ENCODE measurements at places on chromosomes 16 and 17.
A peak's percentile ranks its signal among the peaks of the same experiment; 100 is the strongest.

DNA sequence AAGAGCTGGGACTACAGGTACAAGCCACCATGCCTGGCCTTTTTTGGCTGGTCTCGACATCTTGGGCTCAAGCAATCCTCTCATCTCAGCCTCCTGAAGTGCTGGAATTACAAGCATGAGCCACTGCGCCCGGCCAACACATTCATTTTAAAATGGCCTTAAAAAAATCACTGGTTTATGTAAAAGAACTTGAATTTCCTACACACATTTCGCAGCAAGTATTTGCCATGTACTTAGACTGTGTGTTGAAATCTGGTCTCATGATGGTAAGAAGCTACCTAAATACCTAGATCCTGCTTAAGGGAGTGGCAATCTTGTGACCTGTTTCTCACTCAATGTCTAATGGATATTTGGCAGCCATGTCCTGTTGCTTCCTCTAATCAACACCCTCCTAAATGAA is 8.5 kb upstream of the CYTH1 start:
- DNase-seq, result no peak

GRCh38 chr17:57623620-57624019 is 121.5 kb downstream of the CCDC182 start:
- no peak for DNase-seq

DNA sequence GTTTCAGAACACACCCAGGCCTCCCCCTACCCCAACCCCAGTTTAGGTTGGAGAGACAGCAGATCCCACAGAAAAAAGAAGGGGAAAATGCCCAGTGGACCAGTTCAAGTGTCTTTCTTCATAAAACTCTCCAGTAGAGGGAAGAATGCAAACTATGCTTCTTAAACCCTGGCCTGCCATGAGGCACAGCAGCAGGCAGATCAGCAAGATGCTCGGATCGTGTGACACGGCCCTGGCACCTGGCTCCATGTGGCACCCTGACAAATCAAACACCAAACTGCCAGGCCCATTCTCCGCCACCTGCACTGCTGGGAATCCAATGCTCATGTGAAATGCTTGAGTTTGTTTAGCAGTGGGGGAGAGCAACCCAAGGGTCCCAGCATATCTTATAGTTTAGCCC is 166.8 kb downstream of the SOX9 start:
- DNase-seq, result no peak

DNA sequence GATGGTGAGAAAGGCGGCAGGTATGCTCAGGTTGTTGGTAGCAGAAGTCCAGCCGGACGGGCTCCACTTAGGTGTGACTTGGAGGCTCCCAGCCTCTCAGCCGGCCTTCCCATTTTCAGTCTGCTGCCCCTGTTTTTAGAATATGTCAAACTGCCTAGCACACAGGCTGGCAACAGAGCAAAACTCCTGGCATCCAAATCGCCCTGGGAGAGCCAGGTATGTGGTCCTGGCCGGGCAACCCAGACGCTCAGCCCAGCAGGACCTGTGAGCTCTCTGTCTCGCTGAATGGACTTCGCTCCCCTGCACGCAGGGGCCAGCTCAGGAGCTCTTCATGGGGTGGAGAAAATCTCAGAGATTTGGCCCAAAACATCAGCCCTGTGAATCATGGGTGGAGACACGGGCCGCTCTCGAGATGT is 147.9 kb upstream of the CHMP6 start:
- DNase-seq, result no peak

- peak; percentile 90 for DNase-seq
Observed at GRCh38 chr16:728131-728889, 1.4 kb downstream of the HAGHL start.

- DNase-seq, result no peak
Observed at GRCh38 chr16:468068-468821, 42.8 kb downstream of the RAB11FIP3 start.

GRCh38 chr17:68605914-68606313 is 4.7 kb upstream of the FAM20A start:
- DNase-seq, result no peak

DNA sequence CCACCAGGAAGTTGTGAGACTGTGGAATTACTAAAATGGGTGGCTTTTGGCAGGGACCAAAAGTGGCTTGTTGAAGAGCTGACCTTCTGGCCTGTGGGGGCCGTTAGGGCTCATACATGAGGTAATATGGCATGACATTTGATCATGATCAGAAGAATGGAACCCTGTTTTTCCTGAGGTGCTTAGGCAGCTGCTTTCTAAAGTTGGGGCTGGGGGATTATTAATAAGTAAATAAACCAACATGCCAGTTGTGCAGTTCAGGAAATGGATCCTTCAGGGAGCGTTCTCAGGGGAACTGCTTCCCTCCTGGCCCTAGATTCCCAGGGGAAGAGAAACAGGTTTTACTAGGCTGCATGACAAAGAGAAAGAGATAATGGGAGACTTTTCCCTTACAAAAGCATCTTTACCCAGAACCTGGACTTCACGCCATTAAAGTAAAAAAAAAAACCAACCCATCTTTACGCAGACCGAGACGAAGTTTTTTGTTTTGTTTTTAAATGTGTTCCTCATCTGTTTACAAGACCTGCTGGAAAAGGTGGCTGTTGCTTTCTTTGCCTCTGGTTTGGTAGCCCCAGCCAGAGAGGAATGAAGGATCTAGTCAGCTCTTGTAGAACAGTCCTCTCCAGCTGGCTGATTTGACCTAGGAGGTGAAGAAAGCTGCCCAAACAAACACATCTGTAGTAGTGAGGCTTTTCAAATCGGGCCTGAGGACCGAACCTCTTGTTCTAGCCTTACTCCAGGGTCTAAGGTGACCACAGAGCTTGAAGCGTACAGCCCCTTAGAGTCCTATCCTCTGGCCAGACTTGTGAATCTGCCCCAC is 22.7 kb downstream of the YPEL2 start:
- DNase-seq, result no peak

GRCh38 chr17:15440347-15440746 is 27.1 kb downstream of the CDRT4 start:
- DNase-seq, result no peak

GRCh38 chr16:89090182-89090630 is 3.4 kb upstream of the ACSF3 start:
- no peak for DNase-seq

GRCh38 chr17:79612468-79613194 is 1.8 kb upstream of the RBFOX3 start:
- peak; percentile 23 for DNase-seq

- no peak for DNase-seq
Observed at GRCh38 chr17:39937447-39937846, 9.9 kb downstream of the LRRC3C start.

GRCh38 chr16:54325616-54326265 is 39.2 kb upstream of the IRX3 start:
- no peak for DNase-seq

DNA sequence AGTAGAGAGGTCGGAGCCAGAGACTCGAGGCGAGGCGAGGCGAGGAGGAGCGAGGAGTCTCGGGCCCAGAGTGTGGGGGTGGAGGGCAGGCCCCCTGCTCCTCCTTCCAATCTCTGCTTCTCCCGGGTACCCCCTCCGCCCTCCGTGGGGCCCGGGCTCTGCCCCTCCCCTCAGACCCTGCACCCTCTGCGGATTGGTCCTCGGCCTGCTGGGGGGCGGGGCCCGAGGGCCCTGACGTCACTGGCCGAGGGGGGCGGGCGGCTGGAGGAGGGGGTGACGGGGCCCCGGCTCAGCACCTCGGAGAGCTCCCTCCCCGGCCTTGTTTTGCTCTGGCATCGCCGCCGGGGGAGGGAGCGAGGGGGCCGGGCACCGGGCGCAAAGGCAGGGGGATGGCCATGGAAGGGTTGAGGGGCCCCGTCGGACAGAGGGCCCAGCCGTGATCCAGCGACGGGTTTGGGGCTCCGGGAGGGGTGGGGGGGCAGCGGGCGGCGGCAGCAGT is at the start of gene RUNDC3A:
TSS of gene RUNDC3A (plus strand) at position 282 of the 499 bp plus-strand sequence. CDS start 232 bp downstream, outside the sequence.
- peak; percentile 95 for DNase-seq

DNA sequence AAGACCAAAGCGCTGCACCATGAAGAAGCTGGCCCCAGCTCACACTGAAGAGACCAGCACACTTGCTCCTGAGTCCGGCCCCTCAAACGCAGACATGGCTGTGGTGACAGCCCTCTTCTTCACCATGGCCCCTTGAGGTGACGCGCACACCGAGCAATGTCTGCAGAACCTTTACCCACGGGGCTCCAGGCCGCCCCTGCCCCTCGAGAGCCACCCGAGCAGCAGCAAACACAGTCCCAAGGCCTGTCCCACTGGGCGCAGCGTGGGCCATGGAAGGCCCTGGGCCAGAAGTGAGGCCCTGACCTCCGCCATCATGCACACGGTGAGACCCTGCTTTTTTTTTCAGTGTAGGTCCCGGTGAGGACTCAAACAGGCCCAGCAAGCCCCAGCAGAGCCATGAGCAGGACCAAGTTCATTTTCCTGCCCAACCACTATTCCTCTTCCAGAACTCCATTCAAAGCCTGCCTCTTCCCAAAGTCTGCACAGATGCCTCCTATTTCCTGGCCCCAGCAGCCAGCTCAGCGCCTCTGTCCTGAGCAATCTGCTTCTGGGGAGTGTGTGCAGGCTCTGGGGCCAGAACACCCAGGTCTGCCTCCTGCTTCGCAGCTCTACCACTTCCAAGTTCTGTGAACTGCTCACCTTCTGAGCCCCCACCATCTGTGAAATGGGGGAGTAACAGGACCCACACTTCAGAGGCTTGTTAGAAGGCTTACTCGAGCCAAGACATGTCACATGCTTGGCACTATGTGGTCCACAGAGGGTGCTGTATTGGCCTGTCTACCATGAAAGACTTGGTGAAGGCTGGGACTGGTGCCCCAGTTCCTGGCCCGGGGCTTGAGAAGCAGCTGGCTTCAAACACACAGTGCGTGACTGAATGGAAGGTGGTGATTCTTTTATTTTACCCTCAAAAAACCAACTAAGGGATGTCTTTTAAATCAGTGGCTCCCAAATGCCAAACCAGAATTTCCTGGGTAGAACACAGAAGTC is 35.7 kb upstream of the GSG1L start:
- DNase-seq, result no peak

DNA sequence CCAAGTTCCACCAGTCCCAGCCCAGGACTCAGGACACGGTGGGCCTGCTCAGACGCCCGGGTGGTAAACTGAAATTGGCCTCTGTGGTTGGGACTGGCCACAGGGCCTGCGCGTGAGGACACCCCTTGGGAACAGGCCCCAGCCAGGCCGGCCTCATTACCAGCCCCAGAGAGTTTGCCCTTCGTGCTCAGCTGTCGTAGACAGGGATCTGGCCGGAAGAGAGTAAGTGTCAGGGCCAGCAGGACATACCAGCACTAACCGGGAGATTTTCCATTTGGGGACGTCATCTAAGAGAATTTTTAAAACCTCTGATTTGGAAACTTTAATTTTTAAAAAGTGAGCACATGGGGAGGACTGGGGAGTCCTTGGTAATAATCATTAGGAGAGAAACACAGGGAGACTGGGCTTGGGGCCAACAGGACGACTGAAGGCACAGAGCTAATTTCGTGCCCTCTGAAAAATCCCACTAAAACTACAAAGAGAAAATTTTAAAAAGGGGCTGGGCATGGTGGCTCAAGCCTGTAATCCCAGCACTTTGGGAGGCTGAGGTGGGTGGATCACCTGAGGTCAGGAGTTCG is 2.4 kb upstream of the RBFOX3 start:
- no peak for DNase-seq

DNA sequence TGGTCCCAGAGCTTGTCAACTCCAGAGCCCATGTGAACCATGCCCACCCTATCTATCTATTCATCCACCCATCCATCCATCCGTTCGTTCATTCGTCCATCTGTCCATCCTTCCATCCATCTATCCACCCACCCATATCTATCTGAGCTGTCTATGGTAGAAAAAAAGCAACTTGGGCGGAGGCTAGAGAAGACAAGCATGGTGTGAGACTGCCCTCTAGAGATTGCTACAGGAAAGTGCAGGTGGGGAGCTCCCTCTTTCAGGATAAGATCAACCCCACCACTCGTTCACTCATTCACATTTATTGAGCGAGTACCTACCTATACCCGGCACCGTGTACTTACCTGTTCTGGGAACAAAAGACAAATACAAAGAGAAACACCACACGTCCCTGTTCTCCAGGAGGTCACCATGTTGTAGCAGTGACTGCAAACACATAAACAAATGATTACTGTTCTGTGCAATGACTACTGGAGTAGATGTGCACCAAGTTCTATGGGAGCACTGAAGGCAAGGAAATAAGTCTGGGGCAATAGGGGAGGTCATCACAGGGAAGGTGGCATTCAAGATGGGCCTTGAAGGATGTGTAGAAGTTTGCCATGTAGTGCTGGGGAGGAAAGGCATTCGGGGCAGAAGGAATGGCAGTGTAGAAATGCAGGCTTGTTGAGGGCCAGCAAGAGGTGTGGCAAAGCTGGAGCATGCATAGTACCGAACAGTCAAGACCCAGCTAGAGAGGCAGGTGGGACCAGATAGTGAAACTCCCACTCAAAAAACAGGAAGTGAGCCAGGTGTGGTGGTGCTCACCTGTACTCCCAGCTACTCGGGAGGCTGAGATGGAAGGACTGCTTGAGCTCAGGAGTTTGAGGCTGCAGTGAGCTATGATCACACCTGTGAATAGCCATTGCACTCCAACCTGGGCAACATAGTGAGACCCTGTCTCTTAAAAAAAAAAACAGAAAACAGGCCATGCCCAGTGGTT is 13.4 kb upstream of the ATP5MC1 start:
- peak; percentile 79 for DNase-seq

DNA sequence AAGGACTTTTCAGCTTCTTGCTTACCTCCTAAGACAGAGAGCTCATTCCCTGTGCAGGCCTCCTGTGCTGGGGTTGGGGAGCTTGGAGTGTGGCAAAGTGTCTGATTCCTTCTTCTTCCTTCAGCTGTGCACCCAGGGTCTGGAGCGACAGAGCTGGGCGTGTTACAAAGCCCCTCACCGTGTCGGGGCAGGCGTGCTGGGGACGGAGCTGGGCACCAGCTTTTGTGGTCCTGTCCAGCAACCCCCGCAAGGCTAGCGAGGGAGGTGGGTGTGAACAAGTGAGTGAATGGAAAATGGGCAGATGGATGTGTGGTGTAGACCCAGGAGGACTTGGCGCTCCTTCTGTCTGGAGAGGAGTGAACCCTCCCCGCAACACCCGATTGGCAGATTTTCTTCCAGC is 23.7 kb downstream of the SOX8 start:
- DNase-seq, result no peak

- DNase-seq, result no peak
Observed at GRCh38 chr17:42702446-42702845, 20.1 kb downstream of the CNTNAP1 start.

- peak; percentile 43 for DNase-seq
Observed at GRCh38 chr16:31427441-31428278, 500 bp downstream of the COX6A2 start.
